Stimulated activated CD4-positive, alpha-beta T cell treated with anti-CD3 and anti-CD28 coated beads, Interleukin-2, amount 100 ng/mL, for 4 hours (primary cell): ENCODE measurements at places on chromosomes 5 and 9.

DNA sequence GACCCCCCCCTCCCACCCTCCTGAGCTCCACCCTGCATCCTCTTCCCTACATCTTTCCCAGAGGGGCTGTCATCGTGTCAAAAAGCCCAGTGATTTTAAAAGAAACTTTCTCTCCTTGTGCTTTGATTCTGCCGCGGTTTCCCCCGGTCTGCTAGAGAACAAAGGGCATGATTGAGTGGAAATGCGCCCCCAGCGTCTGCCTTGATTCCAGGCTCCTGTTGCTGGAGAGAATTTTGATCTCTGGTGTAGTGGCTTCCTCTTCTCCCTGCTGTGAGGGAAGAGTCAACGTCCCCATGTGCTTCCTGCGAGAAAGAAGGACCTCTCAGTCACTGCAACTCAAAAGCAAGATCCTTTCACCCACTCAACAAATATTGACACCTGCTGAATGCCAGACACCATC, 61.9 kb upstream of the RAPGEF1 start:
- DNase-seq = no peak

- no peak for DNase-seq
Measured at GRCh38 chr9:88391921-88392320, 3.7 kb downstream of the SPIN1 start.

- DNase-seq = no peak
Measured at GRCh38 chr9:109512170-109512756, 14.2 kb upstream of the PTPN3 start.

GRCh38 chr9:70551801-70552200, 137.3 kb upstream of the KLF9 start:
- no peak for DNase-seq

DNA sequence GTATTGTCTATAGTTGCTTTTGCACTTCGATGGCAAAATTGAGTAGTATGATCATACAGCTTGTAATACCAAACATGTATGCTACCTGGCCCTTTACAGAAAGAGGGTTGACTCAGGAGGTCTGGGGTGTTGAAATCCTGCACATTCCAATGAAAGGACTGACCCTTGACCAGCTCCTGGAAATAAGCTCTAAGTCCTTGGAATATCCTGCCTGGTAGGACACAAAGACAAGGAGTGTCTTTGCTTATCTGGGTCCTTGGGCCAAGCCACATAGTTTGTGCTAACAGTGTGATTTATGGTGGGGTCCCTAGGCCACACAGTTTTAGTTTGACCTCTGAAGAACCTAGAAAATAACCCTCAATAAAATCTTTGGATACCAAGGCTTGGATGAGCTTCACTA, 89.3 kb upstream of the FTMT start:
- DNase-seq = no peak

GRCh38 chr5:154523104-154523503, 45.1 kb upstream of the HAND1 start:
- no peak for DNase-seq

GRCh38 chr5:124692324-124692723, 54.1 kb downstream of the ZNF608 start:
- no peak for DNase-seq
